DMS 273 treated with DMSO at 0.1 percent for 48 hours (cell line): ENCODE measurements at places on chromosomes 3 and 15.

DNA sequence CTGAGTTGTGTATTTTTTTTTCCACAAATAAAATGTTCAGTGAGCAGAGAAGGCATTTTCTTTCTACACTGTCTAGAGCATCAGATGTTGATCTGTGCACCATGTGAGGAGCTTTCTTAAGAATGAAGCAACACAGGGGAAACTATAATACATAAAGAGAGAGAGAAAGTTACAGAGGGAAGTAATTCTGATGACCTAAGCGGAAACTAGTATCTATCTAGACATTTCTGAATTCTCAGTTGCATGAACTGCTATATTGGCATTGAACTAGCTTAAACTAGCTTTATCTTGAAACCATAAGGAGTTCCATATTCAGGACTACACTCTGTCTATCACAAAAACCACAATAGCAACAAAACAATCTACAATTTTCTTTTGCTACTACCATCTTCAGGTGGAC lies 822.4 kb downstream of the VGLL3 start:
- DNase-seq: no peak

GRCh38 chr3:125310623-125311081 lies 64.5 kb downstream of the ZNF148 start:
- DNase-seq: no peak

GRCh38 chr3:16402451-16402850 lies 111.0 kb downstream of the RFTN1 start:
- DNase-seq: no peak

GRCh38 chr3:132020058-132020457 lies 14.8 kb downstream of the CPNE4 start:
- no peak for DNase-seq

DNA sequence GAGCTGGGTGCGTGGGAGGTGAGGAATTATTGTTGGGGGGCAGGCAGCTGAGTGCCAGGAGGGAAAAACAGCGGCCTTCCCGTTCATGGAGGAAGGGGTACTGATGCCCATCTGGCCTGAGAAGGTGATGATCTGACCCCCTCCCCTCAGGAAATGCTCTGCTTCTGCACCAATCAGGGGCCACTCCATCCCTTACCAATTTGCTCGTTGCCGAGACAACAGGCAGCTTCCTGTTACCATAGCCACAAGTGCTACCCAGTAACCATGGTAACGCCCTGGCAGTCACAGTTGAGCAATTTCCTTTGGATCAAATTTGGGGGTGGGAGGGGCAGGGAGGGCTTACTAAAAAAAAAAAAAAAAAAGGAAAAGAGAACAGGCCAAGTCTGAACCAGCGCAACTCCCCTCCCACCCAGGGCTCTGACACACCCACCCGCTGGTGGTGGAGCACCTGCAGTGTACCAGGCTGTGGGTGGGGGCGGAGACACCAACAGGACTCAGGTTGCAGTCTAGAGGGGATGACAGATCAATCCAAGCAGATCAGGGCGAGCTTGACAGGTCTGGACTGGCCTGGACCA lies 13.7 kb downstream of the CELF6 start:
- no peak for DNase-seq

GRCh38 chr15:77599899-77600298 lies 32.8 kb downstream of the LINGO1 start:
- DNase-seq: no peak

DNA sequence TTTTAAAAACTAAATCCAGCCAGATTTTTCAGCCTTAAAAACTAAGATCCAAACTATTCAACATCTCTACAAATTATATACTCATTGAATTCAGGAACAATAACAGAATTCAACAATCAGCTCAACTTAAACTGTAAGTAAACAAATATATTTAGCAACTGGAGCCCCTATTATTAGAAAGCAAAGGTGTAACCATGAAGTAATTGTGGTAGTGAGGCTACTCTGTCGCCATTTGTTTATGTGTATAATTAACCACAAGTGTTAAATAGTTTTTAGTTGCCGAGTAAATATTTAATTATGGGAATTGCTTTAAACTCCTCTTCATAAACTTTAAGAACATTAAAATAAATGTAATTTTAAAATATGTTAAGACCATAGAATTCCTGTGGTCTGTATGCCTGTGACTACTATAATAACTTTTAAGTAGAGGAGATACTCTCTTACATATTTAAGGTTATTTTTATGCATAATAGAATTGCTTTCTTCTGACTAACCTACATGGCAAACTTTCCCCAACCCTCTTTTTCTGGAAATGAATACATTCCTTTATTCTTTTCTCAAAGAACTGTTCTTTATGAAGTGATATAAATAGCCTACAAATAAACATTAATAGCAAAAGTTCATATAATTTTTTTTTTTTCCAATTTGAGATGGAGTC lies 51.2 kb downstream of the MFN1 start:
- no peak for DNase-seq

DNA sequence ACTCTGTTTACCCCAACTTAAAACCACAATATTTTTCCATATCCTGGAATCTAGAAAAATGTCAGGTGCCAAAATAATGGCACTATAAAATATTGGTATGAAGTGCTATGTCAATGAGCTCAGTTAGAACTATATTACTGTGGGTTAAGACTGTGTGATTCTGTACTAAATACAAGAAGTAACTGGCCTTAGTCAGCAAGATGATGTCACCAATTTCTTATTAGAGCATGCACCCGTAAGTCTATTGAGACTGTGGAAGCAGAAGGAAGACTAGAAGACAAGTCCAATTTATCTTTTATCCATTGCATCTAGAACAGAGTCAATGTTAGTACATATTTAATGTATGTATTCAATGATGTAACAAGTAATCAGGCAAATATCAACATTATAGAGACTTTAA lies 25.0 kb downstream of the LRRC58 start:
- DNase-seq: no peak

GRCh38 chr15:59751552-59752413 lies 62.7 kb upstream of the BNIP2 start:
- DNase-seq: no peak

DNA sequence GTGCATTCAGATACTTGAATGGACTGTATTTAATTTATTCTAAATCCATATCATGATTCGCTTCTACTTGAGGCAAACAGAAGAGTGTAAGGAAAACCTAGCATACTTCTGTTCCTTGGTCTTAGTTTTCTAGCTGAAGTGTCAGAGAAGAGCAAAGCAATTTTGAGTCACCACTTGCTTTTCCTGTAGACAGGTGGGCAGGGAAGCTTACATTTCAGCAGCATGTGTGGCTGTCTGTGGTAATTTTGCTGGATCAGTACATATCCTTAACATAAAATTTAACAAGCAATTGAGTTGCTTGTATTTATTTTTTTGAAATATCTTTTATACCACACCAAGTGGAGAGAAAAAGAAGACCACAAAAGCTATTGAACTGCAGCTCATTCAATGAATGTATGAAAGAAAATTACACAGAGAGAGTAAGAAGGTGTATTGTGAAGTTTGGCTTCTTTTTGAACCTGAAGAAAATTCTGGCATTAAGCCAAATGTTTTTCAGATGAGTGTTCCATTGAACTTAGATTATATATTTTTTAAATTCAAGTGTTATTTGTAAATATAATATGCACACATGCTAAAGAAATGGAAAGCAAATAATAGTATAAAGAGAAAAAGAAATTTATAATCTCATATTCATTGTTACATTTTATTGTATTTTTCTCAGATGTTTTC lies 747.6 kb downstream of the NAALADL2 start:
- peak; percentile 29 for DNase-seq

- no peak for DNase-seq
These were observed 738 bp downstream of the YEATS2 start for GRCh38 chr3:183698318-183698751.

DNA sequence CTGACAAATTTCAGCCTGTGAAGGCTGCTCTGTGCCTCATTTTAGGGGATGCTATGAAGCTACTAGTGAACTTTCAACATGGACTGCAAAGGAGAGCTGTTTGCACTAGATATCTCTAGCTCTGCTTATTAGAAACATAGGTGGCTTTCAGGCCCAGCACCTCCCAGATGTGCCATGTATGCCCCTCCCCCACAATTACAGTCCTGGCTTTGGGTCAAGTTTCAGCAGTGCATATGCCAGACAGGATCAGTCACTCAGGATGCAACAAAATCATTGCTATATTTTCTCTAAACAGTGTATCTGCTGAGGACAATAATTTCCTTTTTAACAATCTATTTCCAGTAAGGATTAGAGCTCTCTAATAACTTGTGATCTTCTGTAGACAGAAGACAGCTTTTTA lies 178.8 kb upstream of the STAC start:
- DNase-seq: peak; percentile 34

DNA sequence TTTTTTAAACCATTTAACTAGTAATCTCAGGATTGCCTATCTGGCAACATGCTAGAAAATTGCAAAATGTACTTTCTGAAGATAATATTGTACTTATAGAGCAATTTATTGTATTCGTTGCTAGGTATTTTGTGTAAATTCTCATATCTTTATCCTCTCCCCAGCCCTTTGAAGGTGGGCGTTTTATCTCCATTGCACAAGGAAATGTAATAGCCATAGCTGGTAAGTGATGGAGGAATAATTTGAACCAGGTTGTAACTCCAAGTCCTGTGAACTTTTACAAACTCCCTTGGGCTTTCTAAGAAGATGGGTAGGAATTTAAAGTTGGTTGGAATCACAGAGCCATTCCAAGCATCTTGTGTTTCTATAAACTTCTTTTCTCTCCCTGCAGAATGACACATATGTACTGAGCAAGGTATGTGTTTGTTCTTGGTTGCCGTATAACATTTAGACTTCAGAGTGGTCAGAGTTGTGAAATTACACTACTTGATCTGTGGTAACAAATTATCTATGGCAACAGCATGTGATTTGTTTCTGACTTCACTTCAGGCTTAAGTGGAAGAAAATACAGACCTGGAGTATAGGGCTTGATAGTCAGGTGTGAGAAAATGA lies 170.9 kb downstream of the AKAP13 start:
- DNase-seq: no peak

- no peak for DNase-seq
These were observed 342.8 kb downstream of the TBC1D5 start for GRCh38 chr3:17399586-17399985.

DNA sequence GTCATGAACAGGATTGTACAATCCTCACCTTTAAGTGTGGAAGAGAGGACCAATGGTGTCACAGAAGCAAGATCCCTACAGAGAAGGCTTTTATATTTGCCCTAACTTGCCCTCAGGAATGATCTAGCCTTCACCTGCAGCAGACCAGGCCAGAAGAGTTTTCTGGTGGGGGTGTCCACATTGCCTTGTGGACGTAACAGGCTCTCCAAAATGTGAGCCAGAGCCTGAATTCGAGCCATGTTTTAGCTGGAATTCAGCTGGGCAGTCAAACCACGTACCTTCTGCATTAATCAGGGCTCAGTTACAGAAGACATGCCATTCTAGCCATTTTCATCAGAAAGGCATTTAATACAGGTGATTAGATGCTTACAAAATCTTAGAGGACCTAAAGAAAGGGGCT lies 23.6 kb upstream of the RAB7A start:
- DNase-seq: no peak

DNA sequence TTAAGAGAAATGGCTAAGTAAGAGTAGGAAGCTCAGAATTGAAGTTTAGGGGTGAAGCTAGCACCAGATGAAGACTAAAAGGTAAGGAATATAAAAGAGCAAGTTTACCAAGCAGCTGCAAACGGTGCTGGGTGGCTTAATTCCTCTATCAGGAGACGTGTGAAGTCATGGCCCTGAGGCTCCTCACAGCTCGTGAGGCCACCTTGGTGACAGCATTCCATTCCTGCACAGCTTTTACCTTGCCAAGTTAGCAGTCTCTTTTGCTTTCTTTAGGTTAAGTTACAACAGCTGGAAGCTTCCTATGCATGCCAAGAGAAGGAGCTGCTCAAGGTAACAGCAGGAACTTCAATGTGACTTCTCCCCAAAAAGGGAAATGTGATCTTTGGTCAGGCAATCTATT lies 6.4 kb downstream of the TMCO5A start:
- no peak for DNase-seq

GRCh38 chr3:120013481-120013880 lies 80.8 kb downstream of the GSK3B start:
- DNase-seq: no peak

GRCh38 chr3:189588475-189589178 lies 42.6 kb upstream of the TP63 start:
- no peak for DNase-seq

GRCh38 chr3:146881966-146882760 lies 277.0 kb upstream of the PLSCR5 start:
- no peak for DNase-seq

DNA sequence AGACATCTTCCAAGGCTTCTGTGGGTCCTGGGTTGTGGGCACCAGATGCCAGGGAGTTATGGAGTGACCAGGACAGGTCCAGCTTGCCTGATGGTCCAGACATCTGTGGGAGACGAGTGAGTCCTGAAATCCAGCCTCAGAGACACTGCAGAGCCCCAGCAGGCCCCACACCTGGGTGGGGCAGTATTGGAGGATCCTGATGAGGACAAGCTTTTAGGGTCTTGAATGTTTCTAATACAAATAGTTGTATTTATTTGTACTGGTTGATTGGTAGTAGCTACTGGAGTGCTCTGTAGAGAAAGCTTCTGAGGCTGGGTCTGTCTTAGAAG lies 67.5 kb upstream of the PRR23C start:
- no peak for DNase-seq
